Activated T-cell treated with anti-CD3 and anti-CD28 coated beads, Interleukin-2, amount 50 U/mL, for 72 hours (primary cell): ENCODE measurements at places on chromosomes 1 and 21. TPM values are rescaled to one million over a fixed set of nuclear protein-coding genes. Genes with fewer than 3 reads are reported as not detected.

The RIIAD1 gene
- total RNA-seq, result not detected

- peaks cover 24% of the 10 kb centered on the region for H3K4me1 ChIP-seq
- no peak overlapping the region for H3K4me3 ChIP-seq
- DNase-seq, result no peak
- no peaks in the 10 kb centered on the region for H3K27me3 ChIP-seq
These were observed 6.2 kb downstream of the ERO1B start for GRCh38 chr1:236275586-236275985.

GRCh38 chr21:38244885-38245869 is 11.6 kb upstream of the KCNJ15 start:
- DNase-seq, result peak; percentile 67
- peaks cover 60% of the 10 kb centered on the region for H3K4me1 ChIP-seq
- H3K4me3 ChIP-seq, result peak overlapping the region; percentile 77
- H3K27me3 ChIP-seq, result peaks cover 22% of the 10 kb centered on the region

- H3K27ac ChIP-seq, result no peak overlapping the region
- H3K4me1 ChIP-seq, result no peaks in the 10 kb centered on the region
- H3K36me3 ChIP-seq, result no peaks in the 10 kb centered on the region
- no peak overlapping the region for H3K4me3 ChIP-seq
These were observed 18.2 kb downstream of the PRRX1 start for GRCh38 chr1:170682169-170682568.

The SLC6A9 gene
- total RNA-seq, result 28.3 TPM

- peaks cover 38% of the 10 kb centered on the region for H3K4me1 ChIP-seq
- H3K27me3 ChIP-seq, result no peaks in the 10 kb centered on the region
- H3K4me3 ChIP-seq, result no peak overlapping the region
- no peak overlapping the region for H3K27ac ChIP-seq
These were observed 19.7 kb downstream of the SNAP47 start for GRCh38 chr1:227754958-227755357.

DNA sequence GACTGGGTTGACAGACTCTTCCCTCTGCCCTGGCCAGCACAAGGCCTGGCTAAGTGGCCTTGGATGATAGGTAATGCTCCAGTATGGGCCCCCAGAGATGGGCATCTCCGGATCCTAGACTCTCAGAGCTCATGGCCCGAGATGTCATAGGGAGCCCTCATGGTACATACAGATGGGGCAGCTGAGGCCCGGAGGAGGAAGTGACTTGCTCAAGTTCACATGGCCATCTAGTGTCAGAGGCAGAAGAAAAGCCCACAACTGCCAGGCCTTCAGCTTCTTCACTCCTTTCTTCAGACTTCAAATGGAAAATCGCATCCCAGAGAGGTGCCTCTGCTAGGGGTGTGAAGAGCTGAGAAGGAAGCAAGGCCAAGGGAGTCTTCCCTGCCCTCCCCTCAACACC is 46.8 kb upstream of the SYNC start:
- no peak overlapping the region for H3K27ac ChIP-seq
- H3K36me3 ChIP-seq, result no peaks in the 10 kb centered on the region
- DNase-seq, result no peak
- H3K27me3 ChIP-seq, result peaks cover 19% of the 10 kb centered on the region
- H3K4me3 ChIP-seq, result no peak overlapping the region
- peaks cover 8% of the 10 kb centered on the region for H3K4me1 ChIP-seq

The TNFRSF18 gene
- 324 TPM for total RNA-seq

DNA sequence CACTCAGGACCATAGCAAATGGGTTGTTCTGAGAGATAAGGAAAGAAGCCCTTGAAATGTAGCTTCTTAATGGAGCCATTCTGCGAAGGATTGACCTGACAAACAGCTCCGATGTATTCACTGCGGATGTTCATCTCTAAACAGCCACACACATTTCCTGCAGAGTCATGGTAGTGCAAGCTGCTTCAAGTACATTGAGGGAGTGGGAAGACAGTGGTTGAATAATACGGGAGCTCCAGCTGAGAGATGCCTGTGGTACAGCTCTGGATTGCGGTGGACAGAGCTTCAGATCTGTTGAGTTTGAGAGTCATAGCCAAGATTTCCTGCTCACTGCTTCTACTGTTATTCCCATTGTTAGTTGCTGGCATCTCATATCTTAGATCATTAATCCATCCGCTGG is 86.6 kb downstream of the ZBTB18 start:
- DNase-seq, result no peak
- H3K27ac ChIP-seq, result no peak overlapping the region
- peaks cover 8% of the 10 kb centered on the region for H3K4me1 ChIP-seq
- H3K36me3 ChIP-seq, result no peaks in the 10 kb centered on the region
- peak overlapping the region; percentile 55 for H3K4me3 ChIP-seq

The BCAN gene
- total RNA-seq, result not detected

DNA sequence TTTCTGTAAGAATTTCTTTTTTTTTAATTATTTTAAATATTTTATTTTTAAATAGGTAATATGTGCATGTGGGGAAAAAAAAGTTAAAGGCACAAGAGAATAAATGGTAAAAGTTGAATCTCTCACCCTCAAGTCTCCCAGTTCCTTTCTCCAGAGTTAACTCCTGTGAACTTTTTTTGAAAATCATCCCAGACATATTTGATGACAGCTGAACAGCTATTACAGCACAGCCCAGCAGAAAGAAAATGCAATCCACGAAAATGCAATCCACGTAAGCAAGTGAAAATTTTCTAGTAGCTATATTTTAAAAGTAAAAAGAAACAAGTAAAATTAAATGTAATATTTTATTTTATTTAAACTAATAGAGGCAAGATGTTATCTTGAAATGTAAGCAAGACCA is 310.0 kb upstream of the RUNX1 start:
- no peak for DNase-seq
- H3K4me3 ChIP-seq, result no peak overlapping the region
- H3K4me1 ChIP-seq, result peaks cover 22% of the 10 kb centered on the region

- H3K27ac ChIP-seq, result no peak overlapping the region
- H3K27me3 ChIP-seq, result no peaks in the 10 kb centered on the region
- H3K4me3 ChIP-seq, result no peak overlapping the region
- H3K36me3 ChIP-seq, result peaks cover 6% of the 10 kb centered on the region
These were observed 131.9 kb downstream of the BACH1 start for GRCh38 chr21:29430576-29430975.

DNA sequence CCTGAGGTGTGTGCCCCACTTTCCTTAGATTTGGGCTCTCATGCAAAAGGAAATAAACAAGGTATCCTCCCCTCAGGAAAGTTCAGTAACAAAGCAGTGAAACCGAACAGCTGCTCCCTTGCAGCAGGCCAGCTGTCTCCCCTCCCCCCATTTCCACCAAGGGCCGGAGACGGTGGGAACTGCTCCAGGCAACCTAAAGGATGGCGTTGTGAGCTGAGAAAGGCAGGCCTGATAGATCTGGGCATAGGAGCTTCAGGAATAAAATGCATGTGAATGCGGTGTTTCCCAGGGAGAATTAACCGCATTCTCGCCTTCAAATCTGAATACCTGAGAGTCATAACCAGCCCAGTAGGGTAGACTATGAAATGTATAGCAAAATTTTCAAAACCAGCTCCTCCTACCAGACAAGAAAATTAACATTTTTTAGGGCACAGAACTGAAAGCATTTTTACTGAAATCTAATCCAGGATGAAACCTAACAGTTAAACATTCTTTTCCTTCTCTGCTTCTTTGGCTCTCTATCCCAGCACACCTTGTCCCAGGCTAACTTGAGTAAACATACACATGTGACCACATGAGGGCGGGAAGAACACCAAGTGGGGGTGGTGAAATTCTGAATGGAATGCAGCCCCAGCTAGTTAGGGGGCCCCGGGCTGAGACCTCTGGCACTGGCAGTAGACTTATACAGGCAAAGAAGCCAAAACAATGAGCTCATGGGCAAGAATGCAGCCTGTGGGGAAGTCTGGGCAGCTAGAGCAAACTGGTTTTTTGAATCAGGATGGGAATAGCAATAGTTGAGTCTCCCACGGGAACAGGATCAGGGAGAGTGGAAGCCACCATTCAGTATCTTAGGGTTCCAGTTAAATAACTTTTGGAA is 11.5 kb downstream of the MCL1 start:
- peak; percentile 70 for DNase-seq
- H3K36me3 ChIP-seq, result peaks cover 10% of the 10 kb centered on the region
- peak overlapping the region; percentile 98 for H3K27ac ChIP-seq
- peak overlapping the region; percentile 99 for H3K4me3 ChIP-seq

- no peak for DNase-seq
- H3K36me3 ChIP-seq, result peaks cover 25% of the 10 kb centered on the region
- no peaks in the 10 kb centered on the region for H3K27me3 ChIP-seq
- H3K27ac ChIP-seq, result no peak overlapping the region
- H3K4me1 ChIP-seq, result peaks cover 22% of the 10 kb centered on the region
- no peak overlapping the region for H3K4me3 ChIP-seq
These were observed 26.5 kb downstream of the TAF5L start for GRCh38 chr1:229599218-229599954.
